ENCODE measurements at places on chromosomes 5 and 9.

GRCh38 chr5:1118738-1119137, 6.9 kb upstream of the SLC12A7 start:
- no peak for DNase-seq

DNA sequence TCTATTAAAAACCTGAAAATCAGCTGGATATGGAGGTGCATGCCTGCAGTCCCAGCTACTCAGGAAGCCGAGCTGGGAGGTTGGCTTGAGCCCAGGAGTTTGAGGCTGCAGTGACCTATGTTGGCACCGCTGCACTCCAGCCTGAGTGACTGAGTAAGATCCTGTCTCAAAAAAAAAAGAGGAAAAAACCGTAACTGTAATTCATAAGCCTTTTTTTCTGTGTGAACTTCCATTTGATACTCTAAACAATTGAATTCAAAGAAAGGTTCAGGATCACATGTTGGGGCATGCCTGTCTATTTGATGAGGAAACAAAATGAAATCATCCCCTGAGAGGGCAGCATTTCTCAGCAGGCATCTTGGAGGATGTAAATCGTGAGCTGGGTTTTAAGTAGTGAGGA, 38.8 kb downstream of the ITGA2 start:
- DNase-seq = no peak

- no peak for DNase-seq
Observed at GRCh38 chr9:137236936-137237421, 4.1 kb upstream of the TUBB4B start.

DNA sequence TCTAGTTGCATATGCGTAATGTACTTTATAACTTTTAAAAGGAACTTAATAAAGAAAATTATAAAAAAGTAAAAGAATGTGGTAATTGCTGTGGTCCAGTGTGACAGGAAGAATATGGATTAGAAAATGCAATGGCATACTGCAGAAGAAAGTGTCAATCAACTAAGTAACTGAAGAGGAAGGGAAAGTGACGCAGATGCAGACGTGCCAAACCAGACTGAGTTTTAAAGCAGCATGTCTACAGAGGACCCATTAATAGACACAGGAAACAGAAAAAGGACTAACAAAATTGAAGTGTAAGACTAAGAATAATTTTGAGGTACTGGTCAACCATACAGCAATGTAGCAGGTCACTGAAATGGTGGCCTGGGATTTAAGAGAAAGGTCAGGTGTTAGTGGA, 73.3 kb downstream of the DPYSL3 start:
- no peak for DNase-seq

- no peak for DNase-seq
Observed at GRCh38 chr5:115267617-115268016, 4.9 kb upstream of the PGGT1B start.

DNA sequence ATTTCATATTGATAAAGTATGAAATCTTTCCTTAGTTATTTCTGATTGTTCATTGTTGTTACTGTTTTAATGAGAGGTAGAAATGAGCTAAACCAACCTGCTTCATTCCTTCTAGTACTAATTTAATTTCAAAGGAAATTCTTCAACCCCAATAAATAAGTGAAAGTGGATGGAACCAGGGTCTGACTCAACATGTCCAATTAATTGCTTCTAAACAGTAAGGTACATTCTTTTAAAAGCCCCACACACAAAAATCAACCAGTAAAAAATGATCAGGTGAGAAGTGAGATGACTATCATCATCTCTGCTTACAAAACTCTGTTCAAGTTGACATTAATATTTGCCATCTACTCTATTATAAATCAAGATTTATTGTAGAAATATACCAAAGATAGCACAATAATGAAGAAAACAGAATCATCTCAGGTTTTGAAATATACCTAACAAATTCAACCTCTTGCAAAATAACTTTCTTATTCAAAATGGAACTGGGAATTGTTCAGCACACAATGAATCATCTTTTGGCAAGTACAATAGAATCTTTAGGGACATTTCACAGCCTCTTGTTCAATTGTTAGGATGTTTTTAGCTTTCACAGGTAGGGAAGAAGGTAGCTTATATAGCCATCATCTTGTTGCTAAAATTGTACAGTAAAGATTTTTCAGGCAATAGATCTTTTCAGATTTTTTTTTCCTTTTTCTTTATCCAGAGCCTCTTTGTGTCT, 114.5 kb downstream of the RPS23 start:
- no peak for DNase-seq

DNA sequence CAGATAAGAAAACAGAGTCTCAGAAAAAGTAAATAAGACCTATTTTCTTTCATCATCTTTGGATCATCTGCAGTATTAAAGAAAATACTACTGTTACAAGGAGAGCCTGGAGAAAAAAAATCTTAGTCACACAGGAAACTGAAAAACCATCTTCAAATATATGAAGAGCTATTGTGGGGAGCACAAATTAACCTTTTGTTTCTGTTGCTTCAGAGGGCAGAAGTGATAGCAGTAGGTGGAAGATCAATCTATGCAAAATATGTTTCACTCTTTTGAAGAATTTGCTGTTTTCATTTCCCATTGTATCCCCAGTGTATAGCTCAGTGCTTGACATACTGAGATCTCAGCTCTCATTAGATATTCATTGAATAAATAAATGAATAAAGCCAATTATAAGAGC, 13.1 kb upstream of the CEMIP2 start:
- DNase-seq = no peak

DNA sequence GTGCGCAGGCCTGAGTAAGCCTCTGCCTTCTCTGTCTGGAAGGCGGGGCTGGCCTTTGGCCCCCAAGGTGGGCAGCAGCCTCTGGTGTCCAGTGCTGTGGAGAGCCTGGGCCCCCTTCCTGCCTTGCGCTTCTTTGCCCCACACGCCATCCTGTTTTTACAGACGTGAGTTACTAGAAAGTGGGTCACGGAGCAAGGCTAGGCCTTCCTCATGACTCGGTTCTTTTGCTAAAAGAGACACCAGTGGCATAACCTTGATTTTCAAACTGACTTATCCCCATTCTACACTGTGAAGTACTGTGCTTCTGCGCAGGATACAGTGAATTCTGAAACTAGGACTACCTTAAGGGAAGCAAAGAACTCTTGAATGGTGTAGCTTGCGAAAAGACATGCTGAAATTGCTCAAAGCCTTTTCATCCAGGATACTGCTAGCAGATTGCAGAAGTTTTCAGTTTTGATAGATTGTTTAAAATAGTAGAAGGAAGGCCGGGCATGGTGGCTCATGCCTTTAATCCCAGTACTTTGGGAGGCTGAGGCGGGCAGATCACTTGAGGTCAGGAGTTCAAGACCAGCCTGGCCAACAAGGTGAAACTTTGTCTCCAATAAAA, 7.2 kb downstream of the ROPN1L start:
- no peak for DNase-seq

- DNase-seq = no peak
Observed at GRCh38 chr5:44046619-44047364, 342.4 kb downstream of the FGF10 start.

- no peak for DNase-seq
Observed at GRCh38 chr5:179599973-179600372, 23.5 kb downstream of the HNRNPH1 start.

- DNase-seq = no peak
Observed at GRCh38 chr5:18526792-18527405, 892.6 kb downstream of the TAF11L14 start.

DNA sequence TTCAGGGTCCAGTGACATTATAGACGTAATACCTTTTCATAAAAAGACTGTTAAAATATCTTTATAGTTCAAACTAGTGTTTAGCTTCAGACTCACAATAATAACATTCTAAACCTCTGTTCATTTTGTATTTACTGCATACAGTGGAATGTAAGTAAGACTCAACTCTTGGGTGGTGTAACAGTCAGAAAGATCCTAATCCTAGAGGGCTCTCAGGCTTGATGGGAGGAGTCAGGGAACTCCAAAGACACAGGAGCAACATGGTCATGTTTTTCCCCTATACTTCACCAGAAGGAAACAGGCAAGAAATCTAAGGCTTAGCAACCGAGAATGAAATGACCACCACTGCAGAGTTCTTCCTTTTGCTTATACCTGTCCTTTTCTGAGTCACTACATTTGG, 82.6 kb downstream of the MRPS27 start:
- no peak for DNase-seq
